ENCODE measurements at places on chromosomes 5 and 9. TPM values are rescaled to one million over a fixed set of nuclear protein-coding genes. Genes with fewer than 3 reads are reported as not detected.

The NUTM2F gene
- total RNA-seq: not detected

The UBTD2 gene
- 72.7 TPM for total RNA-seq

The MAPK9 gene
- total RNA-seq: 47.6 TPM

The FGF1 gene
- not detected for total RNA-seq

The TMEM232 gene
- 7.1 TPM for total RNA-seq

The RNF208 gene
- total RNA-seq: 24.0 TPM

The UNC13B gene
- 111 TPM for total RNA-seq

The PCDHGA6 gene
- total RNA-seq: 0.80 TPM

The RANBP17 gene
- total RNA-seq: 32.8 TPM

The P4HA2 gene
- 18.5 TPM for total RNA-seq

The CKS2 gene
- total RNA-seq: 99.1 TPM

The FOXD4 gene
- total RNA-seq: 0.50 TPM

DNA sequence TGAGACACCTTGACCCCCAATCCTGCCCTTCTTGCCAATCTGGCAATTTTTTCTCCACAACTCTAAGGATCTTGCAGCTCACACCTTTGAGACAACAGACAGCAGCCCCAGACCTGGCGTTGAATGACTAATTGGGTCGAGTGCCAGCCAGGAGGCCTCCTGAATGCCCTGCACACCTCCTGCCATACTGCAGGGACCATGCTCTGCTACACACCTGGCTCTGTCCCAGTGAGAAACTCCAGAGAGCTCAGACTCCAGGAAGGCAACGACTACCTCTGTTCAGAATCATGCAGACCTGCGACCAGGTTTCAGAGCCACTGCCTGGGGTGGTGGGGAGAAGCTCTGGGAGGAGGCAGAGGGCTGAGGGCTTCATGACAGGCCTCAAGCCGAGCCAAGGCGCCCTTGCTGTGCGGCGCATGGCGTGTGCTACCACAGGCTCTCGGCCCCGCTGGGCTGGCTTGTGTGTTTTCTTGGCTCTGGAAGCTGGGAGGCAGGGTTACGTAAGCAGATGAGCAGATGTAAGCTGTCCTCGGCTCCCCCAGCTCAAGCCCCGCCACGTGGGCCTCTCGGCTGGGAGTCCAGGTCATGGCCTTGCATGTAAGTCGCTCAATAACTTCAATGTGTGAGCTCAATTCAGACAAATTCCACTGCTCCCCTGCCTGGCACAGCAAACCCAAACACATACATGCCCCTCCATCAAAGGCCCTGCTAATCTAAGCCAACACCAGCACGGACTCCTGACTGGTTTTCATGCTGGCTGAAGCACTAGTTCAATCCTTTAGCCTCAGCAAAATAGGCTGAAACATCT, 27.5 kb downstream of the B4GALT1 start:
- DNase-seq: no peak

GRCh38 chr5:179271428-179271734, 73.9 kb downstream of the ADAMTS2 start:
- DNase-seq: no peak

- DNase-seq: no peak
These were observed 55.4 kb upstream of the MIER3 start for GRCh38 chr5:57007344-57007743.

GRCh38 chr5:15823398-15823797, 323.4 kb downstream of the FBXL7 start:
- no peak for DNase-seq

GRCh38 chr5:68285075-68285840, 69.7 kb downstream of the PIK3R1 start:
- DNase-seq: no peak

DNA sequence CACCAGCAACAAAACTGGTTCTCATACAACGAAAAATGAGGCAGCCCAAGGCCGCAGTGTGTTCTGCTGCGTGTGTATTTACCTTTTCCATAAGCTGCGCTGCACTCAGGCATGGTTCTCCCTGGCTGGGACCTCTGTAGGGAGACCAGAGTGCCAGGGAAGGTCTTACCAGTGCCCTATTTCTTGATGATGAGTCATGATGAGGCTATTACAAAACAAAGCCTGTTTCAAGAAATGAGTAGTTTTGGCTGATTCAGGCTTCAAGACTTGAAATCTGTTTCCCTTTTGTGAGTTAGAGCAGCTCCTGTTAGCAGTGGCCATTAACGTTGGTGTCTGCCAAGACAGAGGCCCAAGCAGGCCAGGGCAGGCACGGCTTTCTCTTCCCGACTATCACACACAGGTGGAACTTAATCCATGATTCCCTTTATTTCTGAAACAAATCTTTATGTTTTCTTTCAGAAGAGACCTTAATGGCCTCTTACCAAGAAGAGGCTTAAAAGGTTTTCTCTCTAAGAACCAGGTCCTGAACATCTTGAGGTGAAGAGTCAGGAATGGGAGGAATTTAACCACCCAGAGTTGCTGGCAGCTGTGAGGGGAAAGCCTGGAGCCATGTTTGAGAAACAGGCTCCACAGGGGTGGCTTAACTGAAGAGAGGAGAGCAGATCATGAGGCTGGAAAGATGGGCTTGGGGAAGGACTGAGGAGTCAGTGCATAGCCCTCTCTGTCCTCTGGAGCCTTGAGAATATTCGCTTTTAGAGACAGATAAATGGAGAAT, 41.4 kb upstream of the TIFAB start:
- DNase-seq: no peak

- no peak for DNase-seq
These were observed 53.0 kb upstream of the KLF4 start for GRCh38 chr9:107542411-107543157.

DNA sequence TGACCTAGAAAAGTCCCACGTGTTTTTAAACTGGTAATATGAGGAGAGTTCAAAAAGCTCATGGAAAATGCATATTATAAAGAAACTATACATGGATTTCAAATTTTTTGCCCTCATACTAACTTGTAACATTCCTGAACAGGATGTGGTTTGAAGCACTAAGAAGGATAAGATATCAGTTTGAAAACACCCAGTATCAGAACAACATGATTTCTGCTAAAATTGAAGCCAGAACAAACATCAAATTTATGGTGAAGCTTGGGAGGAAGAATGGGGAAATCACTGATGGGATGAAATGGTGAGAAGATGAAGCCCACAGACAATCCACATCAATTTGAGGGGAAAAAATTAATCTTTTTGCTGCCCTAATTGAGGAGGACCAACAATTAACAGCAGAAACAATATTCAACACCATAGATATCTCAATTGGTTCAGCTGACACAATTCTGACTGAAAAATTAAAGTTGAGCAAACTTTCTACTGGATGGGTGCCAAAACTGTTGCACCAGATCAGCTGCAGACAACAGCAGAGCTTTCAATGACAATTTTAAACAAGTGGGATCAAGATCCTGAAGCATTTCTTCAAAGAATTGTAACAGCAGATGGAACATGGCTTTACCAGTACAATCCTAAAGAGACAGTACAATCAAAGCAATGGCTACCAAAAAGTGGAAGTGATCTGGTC, 113.2 kb upstream of the SNX2 start:
- DNase-seq: no peak

DNA sequence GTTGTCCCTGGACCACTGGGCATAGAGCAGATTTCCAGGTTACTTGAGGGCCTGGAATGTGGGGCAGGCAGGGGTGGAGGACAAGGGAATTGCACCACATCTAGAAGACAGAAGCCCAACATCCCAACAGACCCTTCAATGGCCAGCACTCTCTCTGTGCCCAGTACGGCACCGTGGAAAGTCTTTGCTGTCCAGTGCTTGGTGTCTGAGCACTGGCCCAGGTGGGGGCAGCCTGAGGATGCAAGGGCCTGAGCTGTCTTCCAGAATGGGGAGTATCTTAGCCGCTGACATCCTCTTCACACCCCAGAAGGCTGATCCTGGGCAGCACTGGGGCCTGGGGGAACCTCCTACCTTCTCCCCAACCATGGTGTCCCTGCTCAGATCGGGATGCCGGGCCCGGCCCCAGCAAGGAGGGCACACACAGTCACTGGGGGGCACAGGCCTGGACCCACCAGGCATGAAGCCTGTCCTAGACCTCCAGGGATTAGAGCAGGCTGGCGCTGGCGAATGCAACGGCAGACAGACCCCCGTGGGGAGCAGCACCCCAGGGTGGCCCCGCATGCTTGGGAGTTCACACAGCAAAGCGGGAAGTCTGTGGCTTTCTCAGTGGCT, 40.6 kb upstream of the OLFM1 start:
- DNase-seq: no peak

GRCh38 chr5:121366515-121366914, 485.2 kb upstream of the FTMT start:
- no peak for DNase-seq

DNA sequence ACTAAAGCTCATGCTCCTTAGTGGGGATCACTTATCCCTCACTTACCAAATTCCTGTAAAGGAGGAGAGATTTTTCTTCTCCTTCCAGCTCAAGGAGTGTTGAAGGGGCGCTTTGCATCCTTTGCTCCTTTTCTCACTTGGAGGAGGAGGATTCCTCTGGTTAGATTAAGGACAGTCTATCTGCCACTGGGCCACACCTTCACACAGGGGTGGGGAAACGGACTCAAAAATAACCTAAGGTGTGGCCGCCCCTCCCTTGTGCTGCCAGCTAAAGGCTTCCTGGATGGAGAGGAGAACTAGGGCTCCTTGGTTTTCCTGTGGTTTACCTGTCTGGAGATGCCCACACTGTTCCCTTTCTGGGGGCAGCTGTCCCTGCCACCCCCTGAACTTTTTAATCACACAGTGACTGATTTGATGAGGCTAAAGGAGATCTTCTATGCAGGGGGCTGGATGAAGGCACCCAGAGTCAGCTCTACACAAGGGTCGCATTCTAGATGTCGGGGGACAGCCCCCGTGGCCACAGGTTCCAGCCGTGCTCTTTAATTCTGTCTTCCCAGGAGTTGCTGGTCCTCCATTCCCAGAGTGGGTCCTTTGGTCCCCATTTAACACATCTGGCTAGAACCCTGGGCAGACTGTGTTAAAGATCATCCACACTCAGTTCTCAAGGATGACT, 14.4 kb downstream of the GLRX start:
- DNase-seq: no peak

DNA sequence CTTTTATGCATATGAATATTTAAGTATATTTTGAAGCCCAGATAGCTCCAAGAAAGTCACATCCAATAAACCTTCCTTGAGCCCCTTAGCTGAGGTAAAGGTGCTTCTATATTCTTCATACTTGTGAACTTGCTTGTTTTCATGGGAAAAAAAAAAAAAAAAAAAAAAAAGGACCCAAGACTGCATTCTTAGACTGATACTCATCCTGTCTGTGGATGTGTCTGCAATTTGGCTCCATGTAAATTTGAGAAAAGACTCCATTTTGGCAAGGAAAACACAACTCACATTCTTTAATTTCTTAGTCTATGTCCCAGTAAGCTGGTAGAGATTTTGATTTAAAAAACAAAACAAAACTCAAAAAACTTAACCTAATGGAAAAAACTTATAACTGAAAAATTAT, 238.3 kb downstream of the FBXL17 start:
- no peak for DNase-seq

DNA sequence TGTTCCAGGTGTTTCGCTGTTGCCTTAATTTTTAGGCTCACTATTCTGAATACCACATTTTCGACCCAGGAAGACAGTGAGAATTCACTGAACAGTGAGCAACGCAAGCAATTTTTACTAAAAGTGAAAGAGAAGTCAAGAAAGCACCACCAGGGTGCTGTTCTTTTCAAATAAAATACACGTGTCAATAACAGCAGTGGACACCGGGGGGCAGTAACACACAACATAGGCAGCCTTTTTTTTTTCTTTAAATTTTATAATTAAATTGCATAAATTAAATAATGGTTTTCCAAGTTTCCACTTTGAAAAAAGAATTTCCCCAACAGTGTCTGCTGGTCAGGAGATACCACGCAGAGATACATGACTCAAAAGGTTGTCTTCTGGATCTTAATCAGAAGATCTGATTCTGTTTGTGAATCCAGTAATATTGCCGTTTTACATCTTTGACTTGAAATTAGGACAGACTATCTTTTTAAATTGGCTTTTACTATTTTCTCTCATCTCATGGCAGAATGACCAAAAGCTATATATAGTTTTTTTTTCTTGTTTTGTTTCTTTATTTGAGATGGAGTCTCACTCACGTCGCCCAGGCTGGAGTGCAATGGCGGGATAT, 47.1 kb upstream of the SH3GL2 start:
- DNase-seq: no peak

GRCh38 chr5:171619196-171619595, 166.4 kb upstream of the SMIM23 start:
- no peak for DNase-seq

DNA sequence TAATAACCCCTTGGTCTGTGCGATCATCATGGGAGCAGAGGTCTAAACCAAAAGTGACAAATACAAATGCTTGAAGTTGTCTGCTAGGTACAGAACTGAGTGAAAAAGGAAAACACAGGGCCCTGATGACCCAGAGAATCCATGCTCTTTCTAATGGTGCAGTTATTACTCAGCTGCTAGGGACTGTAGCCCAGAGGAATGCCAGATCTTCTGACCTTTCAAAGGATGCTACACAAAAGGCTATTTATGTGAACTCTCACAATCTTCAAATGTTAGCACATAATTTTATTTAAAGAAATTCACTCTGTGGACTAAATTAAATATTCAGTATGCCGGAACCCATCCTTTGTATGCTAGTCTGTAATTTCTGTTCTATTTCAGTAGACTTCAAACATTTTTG, 79.9 kb downstream of the PRR16 start:
- no peak for DNase-seq

DNA sequence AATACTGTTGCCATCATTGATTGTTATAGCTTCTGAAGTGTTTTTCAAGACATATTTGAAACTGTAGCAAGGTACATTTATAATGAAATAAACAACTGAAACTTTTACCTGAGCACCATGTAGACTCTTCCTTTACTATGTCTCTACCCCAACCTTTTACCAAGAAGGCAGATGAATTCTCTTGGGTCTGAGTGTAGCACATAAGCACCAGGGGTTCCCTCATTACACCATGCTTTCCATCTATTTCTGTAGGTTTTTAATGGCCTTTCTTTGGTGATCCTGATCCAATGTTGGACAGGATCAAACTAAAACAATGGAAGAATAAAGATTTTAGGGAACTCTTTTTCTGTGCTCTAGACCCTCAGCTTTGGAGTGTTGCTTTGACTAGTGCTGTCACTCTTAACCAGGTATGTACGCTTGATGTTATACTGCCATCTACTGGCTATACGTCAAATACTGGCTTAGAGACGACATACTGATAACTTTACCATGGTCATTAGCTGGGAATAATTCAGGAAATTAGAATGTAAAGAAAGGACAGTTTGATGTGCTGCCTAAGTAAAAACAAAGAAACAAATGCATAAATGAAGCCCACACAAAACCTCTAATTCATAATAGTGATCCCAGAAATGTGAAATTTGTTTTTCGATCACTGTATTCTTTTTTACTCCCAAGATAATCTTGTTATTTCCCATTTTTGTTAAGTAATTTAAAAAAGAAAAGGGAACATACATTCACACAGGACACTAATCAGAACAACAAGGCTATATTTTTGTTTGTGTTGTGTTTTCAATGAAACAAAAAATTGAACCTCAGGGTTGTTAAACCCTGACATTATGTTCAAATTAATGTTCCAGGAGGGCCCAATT, 30.7 kb downstream of the IFNW1 start:
- no peak for DNase-seq

- no peak for DNase-seq
These were observed 967.8 kb downstream of the PTPRD start for GRCh38 chr9:9645006-9645405.
